EL (cell line): ENCODE measurements at places on chromosomes 5 and 9.

- no peak for DNase-seq
Measured at GRCh38 chr5:75009556-75010345, 42.6 kb downstream of the GCNT4 start.

- no peak for DNase-seq
Measured at GRCh38 chr9:137460363-137461315, 1.5 kb upstream of the NSMF start.

DNA sequence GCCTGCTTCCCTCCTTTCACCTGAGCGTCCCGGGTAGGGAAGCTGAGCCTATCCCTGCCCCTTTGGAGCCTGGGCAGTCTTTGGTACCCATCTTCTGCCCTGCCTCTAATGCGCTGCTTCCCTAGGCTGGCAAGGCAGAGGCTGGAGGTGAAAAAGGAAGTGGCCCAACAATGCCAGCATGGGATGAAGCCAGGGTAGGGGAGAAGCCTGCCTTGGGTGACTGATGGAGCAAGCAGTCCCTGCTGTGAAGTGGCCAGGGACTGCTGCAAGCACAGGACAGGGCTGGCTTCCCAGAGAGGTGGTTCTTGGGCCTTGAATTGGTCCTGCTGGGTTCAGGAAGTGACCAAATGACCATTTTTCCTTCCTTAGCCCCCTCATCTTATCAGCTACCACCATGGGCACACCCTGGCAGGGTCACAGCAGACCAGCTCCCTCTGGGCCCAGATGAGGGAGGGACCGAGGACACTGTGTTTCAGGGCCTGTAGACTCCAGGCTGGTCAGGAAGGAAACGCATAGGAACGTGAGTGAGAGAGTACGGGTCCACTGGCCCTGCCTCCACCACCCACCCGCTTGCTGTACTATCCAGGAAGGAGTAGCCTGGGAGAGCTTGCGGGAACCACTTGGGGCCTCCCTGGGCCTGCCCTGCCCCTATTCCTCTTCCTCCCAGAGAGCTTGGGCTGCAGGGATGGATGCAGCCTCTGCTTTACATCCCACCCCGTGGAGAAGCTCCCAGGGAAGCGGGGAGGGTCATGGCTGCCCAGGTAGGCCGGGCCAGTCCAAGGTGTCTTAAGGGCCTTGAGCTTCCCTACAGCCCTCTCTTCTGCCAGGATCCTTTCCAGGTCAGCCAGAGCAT is 102.6 kb downstream of the DAB2IP start:
- no peak for DNase-seq

DNA sequence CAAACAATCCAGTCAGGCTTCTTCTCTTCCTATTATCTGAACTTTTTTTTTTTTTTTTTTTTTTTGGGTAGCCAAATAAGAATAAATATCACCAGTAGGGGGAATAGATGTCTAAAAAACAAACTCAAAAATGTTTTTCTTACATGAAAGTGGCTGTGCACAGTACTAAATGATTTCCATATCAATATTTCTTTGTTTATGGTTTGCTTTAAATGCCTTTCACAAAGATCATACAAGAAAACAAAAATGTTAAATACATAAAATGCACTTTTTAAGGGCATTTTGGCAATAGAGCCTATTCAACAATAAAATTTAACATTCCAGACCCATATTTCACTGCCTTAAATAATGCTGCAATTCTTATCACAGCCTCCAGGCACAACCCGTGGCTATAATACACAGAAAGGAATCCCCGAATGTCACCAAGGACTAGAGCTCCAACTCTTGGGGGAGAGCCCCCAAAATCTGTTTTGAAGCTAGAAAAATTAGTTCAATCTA is 91.1 kb upstream of the TBCA start:
- DNase-seq, result peak; percentile 47

DNA sequence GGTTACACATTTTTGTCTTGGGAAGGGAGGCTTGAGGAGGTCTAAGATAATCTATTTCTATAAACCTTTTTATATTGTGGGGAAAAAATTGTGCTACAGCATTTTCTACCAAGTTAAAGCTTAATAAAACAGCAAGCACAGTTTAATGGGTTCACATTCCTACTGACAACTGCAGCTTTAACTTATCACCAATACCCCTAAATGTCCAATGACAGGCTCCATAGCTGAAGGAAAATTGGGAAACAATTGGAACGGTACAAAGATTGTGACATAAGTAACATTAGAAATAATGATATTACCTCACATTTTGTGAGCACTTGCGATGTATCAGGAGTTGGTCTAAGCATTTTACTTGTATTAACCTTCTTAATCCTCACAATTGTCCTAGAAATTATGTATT is 79.5 kb upstream of the HAPLN1 start:
- no peak for DNase-seq

DNA sequence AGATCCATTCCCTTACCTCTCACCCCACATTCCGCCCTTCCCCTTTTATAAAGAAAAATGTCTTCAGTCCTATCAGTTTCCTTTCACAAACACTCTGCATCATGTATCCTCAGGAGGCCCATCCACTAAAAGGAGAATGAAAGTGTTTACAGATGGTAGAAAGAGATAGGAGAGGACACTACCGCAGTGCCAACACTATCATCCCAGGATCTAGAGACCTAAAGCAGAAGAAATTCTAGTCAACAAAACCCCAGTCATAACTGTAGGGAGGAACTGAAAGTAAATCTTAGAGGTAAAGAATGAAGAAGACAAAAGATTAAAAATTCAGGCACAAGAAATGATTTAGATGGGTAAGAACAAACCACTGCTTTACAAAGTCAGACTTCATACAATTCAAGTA is 114.1 kb downstream of the MLLT3 start:
- DNase-seq, result peak; percentile 31
